ENCODE measurements at places on chromosomes 2 and 18. TPM values are rescaled to one million over a fixed set of nuclear protein-coding genes. Genes with fewer than 3 reads are reported as not detected.

MAIP1 gene
- total RNA-seq, result 31.8 TPM

GRCh38 chr18:21963336-21963735, 206.1 kb upstream of the GATA6 start:
- DNase-seq, result no peak

DNA sequence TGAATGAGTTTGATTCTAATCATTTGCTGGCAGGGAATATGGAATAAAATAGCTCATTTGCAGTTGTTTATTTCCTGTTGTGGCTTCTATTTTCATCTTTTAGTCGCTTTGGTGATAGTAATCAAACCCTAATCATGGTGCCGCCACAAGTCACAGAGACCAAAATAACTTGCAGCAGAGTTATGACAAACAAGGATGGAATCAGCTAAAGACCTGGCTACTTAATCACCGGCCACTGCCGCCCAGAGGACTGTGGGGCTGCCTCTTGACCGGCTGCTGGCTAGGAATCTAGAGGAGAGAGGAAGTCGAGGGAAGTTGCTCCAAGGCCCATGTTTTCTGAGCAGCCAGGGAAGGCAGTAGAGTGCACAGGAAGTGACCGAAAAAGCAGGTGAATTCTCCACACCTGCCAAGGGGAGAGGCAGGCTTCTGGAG, 5.1 kb upstream of the SMAD7 start:
- peak; percentile 85 for DNase-seq

NLRC4 gene
- not detected for total RNA-seq

DNA sequence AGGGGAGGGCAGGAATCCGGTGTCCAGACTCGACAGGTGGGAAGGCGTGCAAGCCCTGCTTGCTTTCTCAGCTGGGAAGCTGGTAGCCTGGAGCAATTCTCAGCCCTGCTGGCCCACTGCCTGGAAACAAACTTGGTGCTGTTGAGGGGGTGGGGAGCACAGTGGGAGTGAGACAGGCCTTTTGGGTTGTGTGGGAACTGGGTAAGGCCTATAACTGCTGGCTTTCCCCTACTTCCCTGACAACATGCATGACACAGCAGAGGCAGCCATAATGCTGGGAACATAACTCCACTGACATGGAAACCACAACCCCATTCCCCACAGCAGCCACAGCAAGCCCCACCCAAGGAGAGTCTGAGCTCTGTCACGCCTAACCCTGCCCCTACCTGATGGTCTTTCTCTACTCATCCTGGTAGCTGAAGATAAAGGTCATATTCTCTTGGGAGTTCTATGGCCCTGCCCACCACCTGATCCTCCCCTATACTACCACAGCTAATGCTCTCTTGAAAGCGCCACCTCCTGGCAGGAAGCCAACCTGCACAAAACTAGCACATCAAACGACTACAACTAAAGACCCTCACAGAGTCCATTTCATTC, 122.9 kb upstream of the ACVR1C start:
- DNase-seq, result no peak

GRCh38 chr2:239828192-239828972, 196.8 kb downstream of the NDUFA10 start:
- peak; percentile 36 for DNase-seq

BUB1 gene
- 52.8 TPM for total RNA-seq

MC2R gene
- not detected for total RNA-seq

GPBAR1 gene
- not detected for total RNA-seq

- DNase-seq, result no peak
These were observed 55.2 kb downstream of the SNORC start for GRCh38 chr2:232925153-232925820.

RUFY4 gene
- total RNA-seq, result not detected

UGT1A9 gene
- total RNA-seq, result not detected

DNA sequence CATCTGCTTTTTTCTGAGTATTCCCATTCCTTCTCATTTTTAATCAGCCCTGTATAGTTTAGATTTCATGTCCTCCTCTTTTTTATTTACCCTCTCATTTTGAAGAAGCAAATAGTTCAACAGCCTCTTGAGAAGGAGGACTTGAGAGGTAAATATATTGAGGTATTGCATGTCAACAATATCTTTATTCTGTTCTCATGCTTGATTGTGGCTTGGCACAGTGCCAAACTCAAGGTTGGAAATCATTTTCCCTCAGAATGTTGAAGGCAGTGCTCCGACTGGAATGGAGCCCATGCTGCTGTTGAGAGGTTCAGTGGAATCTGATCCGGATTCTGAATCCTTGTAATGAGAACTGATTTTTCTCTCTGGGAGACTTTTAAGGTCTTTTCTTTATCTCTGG, 31.0 kb upstream of the GALNT3 start:
- DNase-seq, result no peak

- no peak for DNase-seq
These were observed 6.2 kb downstream of the COLEC12 start for GRCh38 chr18:493986-494983.

GRCh38 chr2:222613715-222614331, 42.1 kb downstream of the FARSB start:
- peak; percentile 30 for DNase-seq

GRCh38 chr2:170486730-170487129, 228.4 kb upstream of the SP5 start:
- DNase-seq, result no peak

SERPINB12 gene
- not detected for total RNA-seq

DSG1 gene
- not detected for total RNA-seq

- DNase-seq, result peak; percentile 76
These were observed 82.3 kb upstream of the XPO1 start for GRCh38 chr2:61620244-61621159.

DNA sequence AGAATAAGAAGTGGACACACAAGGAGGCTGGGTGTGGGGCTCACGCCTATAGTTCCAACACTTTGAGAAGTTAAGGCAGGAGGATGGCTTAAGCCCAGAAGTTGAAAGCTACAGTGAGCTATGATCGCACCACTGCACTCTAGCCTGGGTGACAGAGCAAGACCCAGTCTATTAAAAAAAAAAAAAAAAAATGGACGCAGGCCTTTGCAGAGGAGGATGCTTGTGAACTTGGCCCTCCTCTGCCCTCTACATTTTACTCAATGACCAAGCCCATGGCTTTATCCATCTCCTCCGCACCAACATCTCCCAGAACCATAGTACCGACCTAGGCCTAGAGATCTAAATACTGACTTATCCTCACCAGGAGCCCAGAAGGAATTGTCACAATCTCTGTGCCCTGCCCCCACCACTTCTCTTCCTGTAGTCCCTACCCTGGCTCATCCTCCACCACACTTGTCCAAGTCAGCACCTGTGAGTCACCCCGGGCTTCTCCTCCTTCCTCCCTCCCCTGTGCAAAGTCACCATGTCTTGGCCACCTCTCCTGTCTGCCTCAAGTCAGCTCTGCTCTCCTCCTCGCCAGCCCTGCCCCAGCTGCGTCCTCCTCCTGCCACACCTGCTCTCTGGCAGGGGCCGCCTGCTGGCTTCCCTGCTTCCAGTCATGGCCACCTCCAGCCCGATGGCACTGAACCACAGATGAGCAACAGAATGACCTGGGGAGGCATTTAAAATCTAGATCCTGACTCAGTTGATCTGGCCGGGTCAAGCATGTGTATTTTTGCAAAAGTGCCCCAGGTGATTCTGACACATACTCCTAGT, 35.8 kb upstream of the ASPRV1 start:
- DNase-seq, result peak; percentile 11

SGPP2 gene
- not detected for total RNA-seq

GRCh38 chr2:227884511-227884947, 13.1 kb downstream of the DAW1 start:
- peak; percentile 62 for DNase-seq

GRCh38 chr18:40347261-40347660, 1607.8 kb upstream of the PIK3C3 start:
- DNase-seq, result no peak

- no peak for DNase-seq
These were observed 55.7 kb downstream of the PRKRA start for GRCh38 chr2:178395295-178395694.

RAPGEF4 gene
- total RNA-seq, result 0.13 TPM

DNA sequence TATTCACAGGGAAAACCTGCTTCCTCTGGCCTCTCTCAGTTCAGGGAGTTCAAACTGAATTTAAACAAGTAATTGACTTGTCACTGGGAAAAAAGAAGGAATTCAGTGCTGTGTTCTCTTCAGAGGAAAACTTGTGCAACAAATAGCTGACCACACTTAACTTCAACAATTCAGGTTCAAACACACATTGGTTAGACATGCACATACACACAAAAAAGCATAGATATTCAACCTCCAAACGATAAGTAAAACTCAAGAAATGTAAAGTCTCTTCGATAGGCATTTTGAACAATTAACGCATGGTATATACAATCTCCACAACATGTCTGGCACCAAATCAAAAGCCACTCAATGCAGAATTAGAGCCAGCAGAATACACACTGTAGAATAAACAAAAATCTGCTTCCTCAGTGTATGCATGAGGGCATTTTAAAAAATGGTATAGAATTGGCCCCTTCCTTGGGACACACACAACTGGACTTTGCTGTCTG, 269.0 kb downstream of the TCF4 start:
- no peak for DNase-seq

Measured in SJSA1 (cell line).